M059J (cell line): ENCODE measurements at places on chromosomes 7 and 10. TPM values are rescaled to one million over a fixed set of nuclear protein-coding genes. Genes with fewer than 3 reads are reported as not detected.

DNA sequence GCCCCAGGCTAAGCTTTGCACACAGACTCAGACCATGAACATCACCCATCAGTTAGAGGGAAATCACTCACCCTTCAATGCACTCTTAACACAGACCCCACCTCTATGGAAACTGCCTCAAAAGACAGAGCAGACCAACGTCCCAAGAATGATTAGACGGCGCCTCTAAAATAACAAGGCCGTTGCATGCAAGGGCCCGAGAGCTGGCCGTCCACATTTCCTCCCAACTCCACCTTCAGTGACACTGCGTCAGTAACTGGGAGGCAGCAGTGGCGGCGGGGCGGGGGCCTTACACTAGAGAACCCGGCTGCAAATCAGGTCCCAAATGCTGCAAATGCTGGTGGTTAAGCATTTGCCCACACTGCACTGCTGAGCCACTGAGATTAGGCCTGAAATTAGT lies 115.0 kb downstream of the PTPRN2 start:
- no peak for DNase-seq

GRCh38 chr7:137996871-137997270 lies 5.0 kb downstream of the CREB3L2 start:
- DNase-seq: no peak

DNA sequence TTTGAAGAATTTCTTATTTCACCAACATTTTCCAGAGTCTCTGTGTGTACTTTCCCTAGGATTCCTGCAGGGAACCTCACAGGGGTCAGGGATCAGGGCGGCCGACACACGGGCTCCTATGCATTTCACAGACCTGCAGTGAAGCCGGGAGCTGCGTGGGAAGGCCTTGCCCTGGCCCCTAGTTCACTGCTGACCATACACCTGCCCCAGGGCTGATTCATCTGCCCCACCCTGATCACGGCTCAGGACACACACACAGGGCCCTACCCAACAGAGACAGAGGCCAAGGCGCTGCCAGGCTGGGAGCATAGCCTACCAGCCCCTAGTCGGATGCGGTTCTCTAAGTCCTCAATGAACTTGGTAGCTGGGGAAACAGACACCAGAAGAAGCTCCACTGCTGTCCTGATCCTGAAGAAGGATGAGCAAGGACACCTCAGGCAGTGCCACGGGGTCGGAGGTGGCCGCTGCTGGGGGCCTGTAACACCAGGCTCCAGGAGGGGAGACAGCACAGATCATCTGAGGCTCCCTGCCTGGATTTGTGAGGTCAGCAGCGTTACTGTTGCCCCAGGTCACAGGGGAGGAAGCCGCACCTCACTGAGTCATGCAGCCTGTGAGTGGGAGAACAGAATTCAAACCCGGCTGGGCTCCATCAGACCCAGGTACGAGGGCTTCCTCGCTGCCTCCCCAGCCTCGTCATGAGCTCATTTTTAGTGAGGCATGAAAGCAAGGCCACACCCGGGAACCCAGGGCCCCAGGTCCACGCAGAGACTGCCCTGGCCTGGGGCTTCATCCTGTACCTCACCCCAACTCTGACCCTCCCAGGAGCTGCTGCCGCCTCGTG lies 278.8 kb upstream of the PPP2R2D start:
- peak; percentile 21 for DNase-seq

DNA sequence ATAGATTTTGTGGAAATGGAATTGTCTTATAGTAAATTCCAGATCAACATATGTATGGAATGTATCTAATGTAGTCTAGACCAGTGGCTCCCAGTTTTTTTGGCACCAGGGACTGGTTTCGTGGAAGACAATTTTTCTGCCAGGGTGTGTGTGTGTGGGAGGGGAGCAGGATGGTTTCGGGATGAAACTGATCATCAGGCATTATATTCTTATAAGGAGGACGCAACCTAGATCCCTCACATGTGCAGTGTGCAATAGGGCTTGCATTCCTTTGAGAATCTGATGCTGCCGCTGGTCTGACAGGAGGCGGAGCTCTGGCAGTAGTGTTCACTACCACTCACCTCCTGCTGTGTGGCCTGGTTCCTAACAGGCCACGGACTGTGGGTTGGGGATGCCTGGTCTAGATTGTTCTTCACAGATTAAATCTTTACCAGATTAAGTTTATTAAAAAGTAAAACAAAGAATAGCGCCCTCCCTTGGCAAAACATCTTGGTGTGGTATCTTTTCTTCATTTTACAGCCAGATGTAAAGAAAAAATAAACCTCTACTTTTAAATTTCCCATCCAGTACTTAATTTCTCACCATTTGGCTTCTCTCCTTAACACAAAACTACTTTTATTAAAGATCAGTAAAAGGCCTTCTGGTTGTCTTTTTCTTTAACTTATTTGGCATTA lies 48.4 kb downstream of the SEPTIN7 start:
- no peak for DNase-seq

GRCh38 chr10:51422311-51423120 lies 276.9 kb downstream of the CSTF2T start:
- DNase-seq: peak; percentile 53

- peak; percentile 22 for DNase-seq
Observed at GRCh38 chr7:40135317-40135610, 459 bp downstream of the SUGCT start.

The NACAD gene
- total RNA-seq: 0.54 and 3.2 TPM in 2 replicates

The JAKMIP3 gene
- 0.02 TPM in 1 of 2 replicates, not detected in the other for total RNA-seq

The MUC3A gene
- not detected in 2 replicates for total RNA-seq

The PRRT4 gene
- total RNA-seq: not detected in 2 replicates

The ATXN7L1 gene
- total RNA-seq: 7.7 and 30.2 TPM in 2 replicates
